Upper lobe of left lung (tissue), 6 donors: ENCODE measurements at places on chromosomes 2 and 18.

DNA sequence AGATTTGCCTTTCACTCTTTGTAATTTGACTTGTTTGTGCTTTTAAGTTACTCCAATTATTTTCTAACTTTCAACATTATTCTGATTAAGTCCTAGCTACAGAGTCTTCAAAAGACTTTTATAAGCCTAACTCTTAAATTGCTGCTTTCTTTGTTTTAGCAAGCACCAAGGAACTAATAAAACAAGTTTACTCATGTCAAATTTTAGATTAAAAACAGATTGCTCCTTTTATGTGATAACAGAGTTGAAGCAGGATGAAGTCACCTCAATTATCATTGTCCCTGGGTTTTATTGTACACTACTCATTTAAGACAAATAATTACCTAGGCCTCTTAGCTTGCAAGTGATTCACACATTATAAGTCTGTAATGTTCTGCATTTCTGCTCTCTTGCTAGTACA is 678.4 kb downstream of the ERBB4 start:
- H3K36me3 ChIP-seq: no peaks in the 10 kb centered on the region
- no peaks in the 10 kb centered on the region for H3K4me1 ChIP-seq
- H3K27me3 ChIP-seq: no peaks in the 10 kb centered on the region
- no peak overlapping the region for H3K4me3 ChIP-seq

GRCh38 chr2:237691029-237691907 is 63.9 kb downstream of the LRRFIP1 start:
- H3K27me3 ChIP-seq: no peaks in the 10 kb centered on the region
- H3K4me3 ChIP-seq: peak overlapping the region; percentile 90
- H3K27ac ChIP-seq: peak overlapping the region; percentile 99
- H3K4me1 ChIP-seq: peaks cover 77% of the 10 kb centered on the region

DNA sequence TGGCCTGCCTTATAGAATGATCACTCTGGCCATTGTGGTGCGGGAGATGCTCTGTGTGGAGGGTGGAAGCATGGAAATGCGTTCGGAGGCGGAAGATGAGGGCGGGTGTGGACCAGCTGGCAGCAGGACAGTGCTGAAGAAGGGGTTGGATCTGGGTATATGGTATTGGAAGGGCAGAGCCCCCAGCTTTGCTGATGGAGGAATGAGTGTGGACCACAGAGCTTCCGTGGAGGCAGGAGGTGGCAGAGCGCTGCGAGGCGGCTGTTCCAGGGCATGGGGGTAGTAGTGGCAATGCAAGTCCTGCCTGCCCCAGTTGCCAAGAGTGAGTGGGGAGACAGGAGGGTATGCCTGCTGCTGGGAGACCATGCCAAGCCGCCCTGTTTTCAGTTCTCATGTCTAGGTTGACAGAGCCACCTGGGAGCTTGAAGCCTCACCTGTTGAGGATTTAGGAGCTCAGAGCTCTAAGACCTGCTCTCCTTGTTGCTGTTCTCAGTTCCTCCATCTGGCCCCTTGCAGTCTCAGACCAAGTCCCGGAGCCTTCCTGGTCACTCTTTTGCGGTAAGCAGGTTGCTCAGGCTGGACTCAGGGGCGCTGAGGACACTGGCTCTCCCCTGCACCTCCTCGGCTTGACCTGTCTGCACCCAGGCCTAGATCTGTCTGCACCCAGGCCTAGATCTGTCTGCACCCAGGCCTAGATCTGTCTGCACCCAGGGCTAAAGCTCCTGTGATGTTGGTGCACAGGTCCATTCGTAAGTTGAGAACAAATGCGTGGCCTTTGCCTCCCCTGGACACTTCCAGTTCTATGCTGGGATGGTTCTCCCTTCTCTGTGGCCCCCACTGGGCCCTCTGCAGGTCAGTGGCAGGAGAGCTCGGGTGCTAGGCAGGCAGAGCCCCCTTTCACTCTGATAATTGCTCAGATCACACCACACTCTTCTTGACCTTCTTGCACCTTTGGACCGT is 290.5 kb upstream of the HS6ST1 start:
- no peak for DNase-seq
- no peak overlapping the region for H3K4me3 ChIP-seq
- no peaks in the 10 kb centered on the region for H3K27me3 ChIP-seq
- H3K4me1 ChIP-seq: no peaks in the 10 kb centered on the region
- no peak overlapping the region for H3K27ac ChIP-seq
- no peaks in the 10 kb centered on the region for H3K36me3 ChIP-seq

GRCh38 chr18:77866351-77866750 is 616.7 kb downstream of the GALR1 start:
- H3K4me1 ChIP-seq: peaks cover 6% of the 10 kb centered on the region
- H3K27me3 ChIP-seq: no peaks in the 10 kb centered on the region
- DNase-seq: no peak
- H3K27ac ChIP-seq: no peak overlapping the region
- no peak overlapping the region for H3K4me3 ChIP-seq

DNA sequence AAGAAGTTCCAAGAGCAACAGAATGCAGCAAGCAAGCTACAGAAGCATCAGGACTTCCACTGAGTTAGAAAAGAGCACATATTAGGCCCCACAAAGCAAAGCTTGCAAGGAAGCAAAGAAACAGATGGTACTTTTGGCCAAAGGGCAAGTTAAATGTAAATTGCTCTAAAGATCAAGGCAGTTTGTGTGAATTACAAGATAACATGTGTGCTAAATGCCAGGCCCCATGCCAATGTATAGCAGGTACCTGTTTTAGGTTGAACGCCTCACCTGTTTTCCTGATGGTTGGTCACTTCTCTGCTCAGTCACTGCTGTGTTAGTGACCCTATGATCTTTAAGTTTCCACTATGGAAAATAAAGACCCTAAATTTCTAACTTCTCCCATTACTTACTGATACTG is 606.5 kb upstream of the GYPC start:
- H3K27me3 ChIP-seq: no peaks in the 10 kb centered on the region
- no peak overlapping the region for H3K4me3 ChIP-seq
- H3K27ac ChIP-seq: no peak overlapping the region
- DNase-seq: no peak
- H3K4me1 ChIP-seq: no peaks in the 10 kb centered on the region
- no peaks in the 10 kb centered on the region for H3K36me3 ChIP-seq

GRCh38 chr18:2104620-2105462 is 466.5 kb downstream of the METTL4 start:
- no peak overlapping the region for H3K27ac ChIP-seq
- no peaks in the 10 kb centered on the region for H3K4me1 ChIP-seq
- no peaks in the 10 kb centered on the region for H3K27me3 ChIP-seq
- DNase-seq: peak; percentile 26

GRCh38 chr2:235669983-235670962 is 176.4 kb downstream of the AGAP1 start:
- peak; percentile 43 for DNase-seq
- no peaks in the 10 kb centered on the region for H3K27me3 ChIP-seq
- no peaks in the 10 kb centered on the region for H3K36me3 ChIP-seq

- no peak for DNase-seq
- no peaks in the 10 kb centered on the region for H3K4me1 ChIP-seq
- no peak overlapping the region for H3K27ac ChIP-seq
- no peaks in the 10 kb centered on the region for H3K36me3 ChIP-seq
- no peak overlapping the region for H3K4me3 ChIP-seq
- H3K27me3 ChIP-seq: no peaks in the 10 kb centered on the region
Observed at GRCh38 chr18:77329651-77330050, 80.0 kb downstream of the GALR1 start.

GRCh38 chr2:207150284-207150683 is 15.5 kb downstream of the KLF7 start:
- H3K27me3 ChIP-seq: no peaks in the 10 kb centered on the region
- DNase-seq: no peak
- peaks cover 15% of the 10 kb centered on the region for H3K36me3 ChIP-seq
- no peak overlapping the region for H3K4me3 ChIP-seq

- H3K27ac ChIP-seq: no peak overlapping the region
- no peaks in the 10 kb centered on the region for H3K36me3 ChIP-seq
- DNase-seq: no peak
- H3K4me1 ChIP-seq: peaks cover 8% of the 10 kb centered on the region
Observed at GRCh38 chr2:216664593-216665034, 30.7 kb downstream of the IGFBP5 start.

GRCh38 chr18:41864216-41864615 is 90.8 kb upstream of the PIK3C3 start:
- H3K27me3 ChIP-seq: no peaks in the 10 kb centered on the region
- H3K4me3 ChIP-seq: no peak overlapping the region
- H3K36me3 ChIP-seq: no peaks in the 10 kb centered on the region

- H3K4me1 ChIP-seq: no peaks in the 10 kb centered on the region
- no peaks in the 10 kb centered on the region for H3K36me3 ChIP-seq
- DNase-seq: no peak
- no peak overlapping the region for H3K27ac ChIP-seq
Observed at GRCh38 chr18:55152801-55153200, 193.5 kb upstream of the CCDC68 start.
